ENCODE measurements at places on chromosomes 3 and 15.

- no peak for DNase-seq
Observed at GRCh38 chr3:11047500-11047899, 55.0 kb downstream of the SLC6A1 start.

DNA sequence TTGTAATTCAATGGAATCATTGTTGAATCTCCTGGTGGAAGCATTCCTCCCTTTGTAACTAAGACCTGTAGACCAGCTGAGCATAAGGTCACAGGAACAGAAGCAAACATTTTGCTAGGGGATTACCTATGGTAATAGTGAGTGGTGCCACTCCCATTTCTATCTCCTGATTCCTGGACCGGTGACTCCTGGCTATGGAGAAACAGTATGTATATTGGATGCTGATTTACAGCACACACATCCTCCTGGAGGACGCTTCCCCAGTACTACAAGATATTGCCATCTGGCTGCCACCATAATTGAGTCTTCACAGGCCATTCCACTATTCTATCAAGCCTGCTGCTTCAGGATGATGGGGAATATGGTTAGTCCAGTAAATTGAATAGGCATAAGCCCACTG is 33.3 kb upstream of the XCR1 start:
- DNase-seq, result no peak

- DNase-seq, result no peak
Observed at GRCh38 chr3:153293265-153293664, 131.2 kb downstream of the RAP2B start.

DNA sequence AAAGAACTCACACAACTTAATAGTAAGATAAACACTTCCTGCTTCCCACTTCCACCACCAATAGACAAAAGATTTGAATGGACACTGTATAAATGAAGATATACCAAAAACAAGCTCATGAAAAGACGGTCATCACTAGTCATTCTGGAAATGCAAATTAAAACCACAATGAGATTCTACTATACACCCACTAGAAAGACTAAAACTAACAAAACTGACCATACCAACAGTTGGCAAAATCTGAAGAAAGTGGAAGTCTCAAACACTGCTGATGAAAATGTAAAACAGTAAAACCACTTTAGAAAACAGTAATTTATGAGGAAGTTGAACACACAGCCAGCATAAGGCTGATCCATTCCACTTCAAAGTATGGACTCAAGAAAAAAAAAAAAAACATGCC is 35.6 kb upstream of the CD96 start:
- DNase-seq, result no peak

- peak; percentile 69 for DNase-seq
Observed at GRCh38 chr15:77481670-77482069, 61.0 kb downstream of the HMG20A start.

DNA sequence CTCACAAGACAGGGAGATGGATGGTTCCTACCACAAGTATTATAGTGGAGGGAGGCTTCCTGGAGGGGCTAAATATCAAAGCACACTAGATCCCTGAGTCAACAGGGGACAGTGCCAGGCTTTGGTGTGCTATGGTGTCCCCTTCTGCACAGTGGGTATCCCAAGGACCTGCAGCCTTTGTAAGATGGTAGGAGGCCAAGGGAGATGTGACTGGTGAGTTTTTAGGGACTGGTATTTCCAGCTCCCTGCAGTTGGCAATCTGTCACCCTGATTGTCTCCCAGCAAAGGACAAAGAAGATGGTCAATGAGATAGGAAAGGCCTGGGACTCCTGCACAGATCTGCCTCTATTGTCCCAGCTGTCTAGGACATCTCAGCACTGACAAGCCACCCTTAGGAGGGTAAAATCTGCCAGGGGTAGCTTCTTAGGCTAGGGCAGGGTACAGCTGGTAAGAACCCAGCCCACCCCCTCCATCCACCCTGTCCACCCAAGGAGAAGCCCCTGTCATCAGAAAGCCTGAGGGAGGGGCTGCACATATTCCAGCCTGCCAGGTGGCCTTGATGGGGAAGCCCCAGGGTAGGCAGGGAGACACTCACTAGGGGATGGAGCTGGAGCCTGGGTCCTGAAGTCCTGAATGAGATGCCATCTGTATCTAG is 631 bp downstream of the CYP1A1 start:
- DNase-seq, result no peak

- DNase-seq, result no peak
Observed at GRCh38 chr3:161549261-161549660, 52.7 kb downstream of the OTOL1 start.

- no peak for DNase-seq
Observed at GRCh38 chr15:65732698-65733097, 59.4 kb downstream of the DENND4A start.

DNA sequence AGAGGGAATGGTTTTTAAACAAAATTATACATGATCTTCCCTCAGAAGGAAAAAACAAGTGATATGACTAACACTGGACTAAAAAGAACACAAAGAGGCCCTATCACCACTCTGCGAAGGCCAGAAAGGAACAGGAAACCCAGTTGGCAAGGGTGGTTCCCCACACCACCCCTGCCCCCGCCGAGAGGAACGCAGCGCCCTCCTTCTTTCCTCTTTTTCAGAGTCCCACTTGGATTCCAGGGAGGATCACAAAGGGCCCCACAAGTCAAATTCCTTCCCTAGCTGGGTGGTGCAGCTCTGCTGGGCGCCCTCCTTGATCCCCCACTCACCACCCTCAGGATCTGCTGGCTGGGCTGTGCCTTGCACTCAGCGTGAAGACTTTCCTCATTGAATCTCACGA is 29.8 kb downstream of the PLA1A start:
- DNase-seq, result no peak

DNA sequence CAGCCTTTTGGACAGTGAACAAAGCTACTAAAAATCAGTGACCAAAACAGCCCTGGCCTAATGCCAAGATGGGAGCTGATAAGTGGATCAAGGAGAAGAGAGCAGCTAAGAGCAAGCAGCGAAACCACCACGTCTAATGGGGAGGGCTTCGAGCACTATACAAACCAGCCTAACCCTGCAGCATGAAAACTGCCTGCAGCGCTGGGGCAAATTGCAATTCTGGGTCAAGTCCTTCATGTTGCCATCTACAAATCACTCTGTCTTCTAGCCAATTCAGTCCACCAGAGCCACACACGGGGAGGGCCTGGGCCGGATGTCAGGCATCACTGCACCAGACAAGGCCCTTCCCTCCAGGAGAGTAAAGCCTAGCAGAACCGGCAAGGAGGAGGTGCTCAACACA is 30.5 kb upstream of the SPATA12 start:
- DNase-seq, result no peak

- DNase-seq, result no peak
Observed at GRCh38 chr15:48297668-48298067, 33.6 kb upstream of the DUT start.

DNA sequence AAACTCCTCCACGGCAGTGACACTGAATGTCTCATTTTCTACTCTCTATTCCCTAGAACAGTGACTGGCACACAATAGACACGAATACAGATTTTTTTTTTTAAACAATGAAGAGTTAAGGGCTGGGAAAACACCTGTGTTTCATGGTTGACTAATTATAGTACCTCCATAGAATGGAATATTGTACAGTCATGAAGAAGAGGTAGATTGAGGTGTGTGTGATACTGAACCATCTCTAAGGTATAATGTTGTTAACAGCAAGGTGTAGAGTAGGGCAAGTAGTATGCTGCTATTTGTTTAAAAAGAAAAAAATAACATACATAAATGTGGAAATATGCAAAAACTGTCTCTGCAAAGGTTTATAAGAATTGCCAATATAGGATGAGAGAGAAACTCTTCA is 5.2 kb upstream of the RARRES1 start:
- DNase-seq, result no peak

DNA sequence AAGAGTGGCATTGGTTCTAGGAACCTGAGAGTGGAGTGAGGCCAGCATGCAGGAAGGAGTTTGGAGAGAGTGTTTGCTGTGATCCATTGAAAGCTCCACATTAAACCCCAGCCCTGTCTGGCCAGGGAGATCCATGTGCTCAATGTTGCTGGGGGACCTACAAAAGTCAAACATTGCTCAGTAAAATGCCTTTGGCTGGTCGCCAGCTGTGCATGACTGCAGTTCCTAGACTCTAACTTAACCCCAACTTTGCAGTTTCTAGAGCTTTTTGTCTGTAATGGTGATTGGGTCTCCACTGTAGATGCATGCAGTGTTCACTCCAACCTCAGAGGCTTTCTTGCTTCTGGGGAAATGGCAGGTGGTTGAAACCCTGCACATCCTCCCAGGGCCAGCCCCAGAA is 99.7 kb upstream of the ABHD17C start:
- no peak for DNase-seq

DNA sequence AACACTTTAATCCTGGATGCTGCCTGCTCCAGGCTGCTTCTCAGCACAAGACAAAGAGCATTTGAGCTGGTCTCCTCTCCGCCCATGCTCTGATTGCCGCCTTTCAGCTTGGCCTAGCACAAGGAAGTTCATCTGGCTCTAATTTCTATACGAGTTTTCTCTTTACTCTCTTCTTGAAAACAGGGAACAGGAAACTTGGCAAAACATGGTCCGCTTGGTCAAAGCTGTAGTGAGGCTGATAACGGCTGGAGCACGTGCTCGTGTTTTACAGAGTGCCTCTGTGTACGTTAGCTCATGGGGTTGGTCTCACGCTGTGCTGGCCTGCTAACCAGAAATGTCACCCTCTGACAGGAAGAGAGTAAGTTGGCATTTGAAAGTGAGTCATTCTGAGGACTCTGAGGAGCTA is 19.2 kb downstream of the RARRES1 start:
- peak; percentile 67 for DNase-seq

DNA sequence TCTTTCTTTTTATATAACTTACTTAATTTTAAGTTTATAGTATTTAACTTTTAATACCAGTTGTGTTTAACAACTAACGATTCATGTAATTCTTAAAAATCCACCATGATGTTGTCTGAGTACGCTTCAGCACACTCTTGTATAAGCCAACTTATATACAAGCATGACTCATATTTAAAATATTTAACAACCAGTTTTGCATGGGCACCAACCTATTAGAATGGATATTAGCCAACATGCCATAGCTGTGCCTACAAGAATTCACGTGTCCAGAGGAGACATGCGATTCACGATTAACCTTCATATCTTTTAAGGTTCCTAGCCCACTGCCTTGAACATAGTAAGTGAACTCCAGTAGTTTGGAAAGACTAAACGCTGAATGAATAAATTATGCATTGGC is 1023.2 kb downstream of the TBL1XR1 start:
- peak; percentile 0 for DNase-seq

- no peak for DNase-seq
Observed at GRCh38 chr3:133491481-133492059, 81.9 kb upstream of the CDV3 start.

DNA sequence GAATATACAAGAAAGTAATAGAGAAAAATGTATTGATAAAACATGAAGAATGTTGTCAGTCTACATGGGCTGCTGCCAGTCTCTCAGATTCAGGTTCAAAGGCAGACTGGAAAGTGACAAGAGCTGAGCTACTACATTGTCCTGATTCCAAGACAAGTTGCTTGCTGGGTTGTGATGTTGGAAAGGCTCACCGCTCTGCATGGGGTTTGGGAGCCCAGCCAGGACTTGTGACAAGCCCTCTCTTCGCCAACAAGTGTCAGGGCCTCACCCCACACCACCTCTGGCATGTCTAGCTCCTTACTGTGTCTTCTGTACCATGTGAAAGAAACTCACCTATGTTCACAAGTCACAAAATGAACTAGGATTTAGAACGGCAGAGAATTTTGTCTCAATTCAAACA is 43.0 kb upstream of the SH3GL3 start:
- peak; percentile 23 for DNase-seq

- no peak for DNase-seq
Observed at GRCh38 chr3:38210141-38210757, 44.9 kb downstream of the OXSR1 start.

DNA sequence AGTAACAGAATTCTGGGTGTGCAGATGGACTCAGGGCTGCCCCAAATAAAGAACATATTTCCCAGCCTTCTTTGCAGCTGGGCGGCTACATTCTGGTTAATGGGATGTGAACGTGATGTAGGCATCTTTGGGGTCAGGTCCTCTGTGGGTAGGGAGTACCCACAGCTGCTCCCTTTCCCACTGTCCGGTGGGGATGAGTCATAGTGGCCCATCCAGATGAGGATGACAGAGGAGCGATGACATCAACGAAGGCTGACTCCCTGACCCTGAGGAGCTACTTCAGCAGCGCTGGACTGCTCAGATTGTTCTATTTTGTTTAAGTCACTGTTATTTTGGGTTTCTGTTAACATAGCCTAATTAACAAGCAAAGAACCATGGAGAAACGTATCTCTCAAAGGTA is 38.0 kb downstream of the SRPRB start:
- no peak for DNase-seq

DNA sequence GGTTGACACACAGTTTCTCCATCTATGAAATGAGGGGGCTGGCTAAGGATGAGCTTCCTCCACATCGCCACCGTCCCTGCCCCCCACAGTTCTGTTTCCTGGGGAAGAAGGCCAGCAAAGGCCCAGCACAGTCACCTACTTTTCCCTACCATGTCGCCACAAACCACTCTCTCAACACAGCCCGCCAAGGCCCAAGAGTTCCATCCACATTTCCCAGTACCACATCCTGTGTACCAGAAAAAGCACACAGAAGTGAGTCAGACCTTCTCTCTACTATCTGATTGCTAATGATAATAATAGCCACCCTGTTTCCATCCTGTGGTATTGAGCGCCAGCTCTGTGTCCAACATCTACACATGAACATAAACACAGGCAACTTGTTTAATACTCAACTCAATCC is 30.3 kb upstream of the C15orf39 start:
- DNase-seq, result no peak

DNA sequence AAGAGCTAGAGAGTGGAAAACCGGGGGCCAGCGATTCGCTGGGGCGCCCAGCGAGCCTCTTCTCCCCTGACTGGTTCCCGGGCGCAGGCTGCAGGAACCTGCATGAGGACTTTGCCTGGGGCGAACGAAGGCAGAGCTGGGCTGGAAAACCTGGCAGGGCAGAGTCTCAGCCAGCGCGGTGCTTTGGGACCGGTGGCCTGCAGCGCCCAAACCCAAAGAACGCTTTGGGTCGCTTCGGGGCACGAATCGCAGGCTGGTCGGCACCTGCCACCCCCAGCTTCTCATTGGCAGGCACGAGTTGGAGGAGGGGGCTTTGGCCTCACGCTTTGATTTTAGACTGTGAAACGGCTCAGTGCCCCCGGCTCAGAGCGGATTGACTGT is 3.0 kb downstream of the ONECUT1 start:
- DNase-seq, result no peak

DNA sequence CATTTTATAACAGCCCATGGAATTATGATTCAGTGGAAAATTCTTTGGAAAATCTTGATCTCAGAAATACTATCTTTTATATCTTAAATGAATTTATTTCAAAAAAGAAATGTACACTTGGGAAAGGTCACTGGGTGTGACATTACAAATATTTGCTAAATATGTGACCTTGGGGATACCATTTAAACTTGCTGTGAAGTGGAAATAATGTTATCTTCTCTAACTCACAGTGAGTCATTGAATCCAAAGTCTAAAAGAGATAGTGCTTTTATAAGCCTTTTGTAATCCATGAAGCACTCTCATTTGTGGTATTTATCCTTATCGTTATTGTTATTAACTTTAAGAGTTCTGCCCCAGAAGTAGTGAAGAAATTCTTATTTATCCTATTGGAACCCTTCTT is 289.8 kb upstream of the SEMA6D start:
- no peak for DNase-seq
